ENCODE measurements at places on chromosomes 16 and 17.

GRCh38 chr17:70678889-70679288, 509.6 kb downstream of the KCNJ2 start:
- DNase-seq = no peak

DNA sequence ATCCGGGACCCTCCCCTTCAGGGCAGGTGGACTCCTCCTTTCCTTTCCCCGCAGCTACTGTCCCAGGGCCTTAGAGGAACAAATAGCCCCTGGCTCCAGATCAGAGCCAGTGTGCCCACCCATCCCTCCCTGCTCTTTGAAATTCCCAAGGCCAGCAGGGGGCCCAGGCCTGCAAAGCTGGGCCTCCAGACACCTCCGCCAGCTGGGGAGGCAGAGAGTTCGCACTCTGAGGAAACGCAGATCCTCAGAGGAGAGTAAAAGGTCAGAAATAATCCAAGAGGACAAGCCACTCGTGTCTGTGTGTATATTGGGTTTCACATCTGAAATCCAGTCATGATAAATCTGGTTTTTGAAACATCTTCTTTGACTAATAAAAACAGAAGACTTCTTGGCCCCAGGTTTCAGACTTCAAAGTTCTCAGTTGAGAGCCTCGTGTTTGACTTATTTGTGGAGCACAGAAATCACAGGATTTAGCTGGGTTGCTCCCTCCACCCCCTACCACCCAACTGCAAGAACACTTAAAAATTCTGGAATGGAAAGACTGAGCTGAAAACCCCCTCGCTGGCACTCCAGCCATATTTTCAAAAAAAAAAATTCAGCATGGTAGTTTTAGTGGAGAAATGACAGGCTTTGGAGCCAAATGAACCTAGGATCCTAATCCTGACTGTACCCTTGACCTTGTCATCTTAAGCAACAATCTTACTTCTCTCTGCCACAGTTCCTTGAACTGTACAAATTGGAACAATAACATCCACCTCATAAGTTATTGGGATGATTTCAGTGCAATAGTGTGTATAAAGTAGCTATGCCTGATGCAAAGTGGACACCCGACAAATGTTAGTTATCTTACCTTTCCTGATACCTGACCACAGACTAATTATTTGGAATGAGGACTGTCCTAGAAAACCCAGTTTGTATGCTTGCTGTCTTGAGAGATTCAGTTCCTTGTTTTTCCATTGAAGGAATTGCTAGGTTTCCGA, 44.5 kb upstream of the TBX2 start:
- DNase-seq = no peak

- DNase-seq = no peak
These were observed 44.3 kb upstream of the CPNE2 start for GRCh38 chr16:57048095-57048494.

GRCh38 chr16:58792188-58792587, 58.1 kb upstream of the GOT2 start:
- DNase-seq = no peak

- no peak for DNase-seq
These were observed at the start of gene CDH3 for GRCh38 chr16:68644715-68645493. Gene CDH3, plus strand, starts transcription at chr16:68645310. Its CDS starts 70 bp downstream, at chr16:68645380.

GRCh38 chr17:76122431-76123190, 18.4 kb downstream of the FOXJ1 start:
- DNase-seq = no peak

DNA sequence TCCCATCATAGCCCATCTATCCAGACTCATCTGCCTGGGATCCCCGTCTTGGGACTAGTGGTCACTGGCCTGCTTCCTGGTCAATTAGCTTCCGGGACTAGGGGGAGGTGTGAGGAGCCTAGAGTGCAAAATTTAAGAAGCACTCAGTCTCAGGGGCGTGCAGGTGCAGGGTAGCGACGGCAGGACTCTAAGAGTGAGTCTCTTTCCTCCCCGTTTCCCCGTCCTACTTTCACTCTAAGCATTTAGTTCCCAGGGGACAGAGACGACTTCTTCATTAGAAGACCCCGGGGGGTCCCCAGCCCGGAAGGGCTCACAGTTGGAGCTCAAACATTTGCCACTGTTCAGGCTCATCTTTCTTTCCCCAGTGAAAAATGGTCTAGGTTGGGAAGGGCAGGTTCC, 677 bp upstream of the ZNHIT3 start:
- DNase-seq = no peak

GRCh38 chr16:23518435-23518891, 8.2 kb upstream of the GGA2 start:
- no peak for DNase-seq

DNA sequence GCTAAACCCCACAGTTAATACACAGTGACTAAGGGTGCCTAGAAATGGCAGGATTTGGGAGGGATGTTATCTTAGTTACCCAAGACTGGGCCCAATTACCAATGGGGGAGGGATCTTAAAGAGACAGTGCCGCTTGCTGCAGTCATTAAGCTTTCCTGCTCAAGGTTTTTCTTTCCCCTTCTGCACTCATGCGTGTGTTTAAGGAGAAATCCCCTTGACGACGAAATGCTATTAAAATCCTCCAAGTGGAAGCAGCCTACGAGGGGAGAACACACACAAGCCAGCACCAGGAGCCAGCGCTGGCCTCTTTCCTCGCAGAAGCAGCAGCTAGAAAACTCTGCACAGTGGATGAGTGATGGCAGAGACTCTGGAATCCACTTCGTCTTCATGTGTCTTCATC, 22.0 kb downstream of the SALL1 start:
- DNase-seq = no peak

DNA sequence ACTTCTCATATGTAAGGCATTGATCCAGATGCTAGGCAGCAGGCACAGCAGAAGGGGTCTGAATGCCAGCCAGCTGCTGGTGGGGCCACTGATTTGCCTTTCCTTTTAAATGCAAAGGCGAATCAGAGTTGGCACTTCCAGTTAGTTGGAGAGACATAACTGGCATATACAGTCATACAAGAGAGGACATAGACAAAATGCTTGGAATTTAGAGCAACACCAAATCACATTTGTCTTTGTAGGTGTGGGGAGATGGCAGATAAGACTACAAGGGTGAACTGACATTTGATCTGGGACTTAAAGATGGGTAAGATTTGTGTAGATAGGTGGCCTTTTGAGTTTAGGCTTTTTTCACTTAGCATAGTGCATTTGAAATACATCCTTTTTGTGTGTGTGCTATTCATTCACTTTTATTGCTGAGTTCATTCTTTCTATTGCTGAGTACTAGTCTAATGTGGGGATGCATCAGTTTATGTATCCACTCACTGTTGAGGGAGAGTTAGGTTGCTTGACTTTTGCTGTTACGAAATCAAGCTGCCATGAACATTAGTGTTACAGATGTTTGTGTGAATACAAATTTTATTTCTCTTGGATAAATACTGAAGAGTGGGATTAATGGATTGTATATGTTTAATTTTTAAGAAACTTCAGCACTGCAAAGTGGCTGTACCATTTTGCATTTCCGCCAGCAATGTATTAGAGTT, 74.1 kb downstream of the SPECC1 start:
- no peak for DNase-seq

- DNase-seq = no peak
These were observed 1.0 kb downstream of the FOXJ1 start for GRCh38 chr17:76139801-76140660.

DNA sequence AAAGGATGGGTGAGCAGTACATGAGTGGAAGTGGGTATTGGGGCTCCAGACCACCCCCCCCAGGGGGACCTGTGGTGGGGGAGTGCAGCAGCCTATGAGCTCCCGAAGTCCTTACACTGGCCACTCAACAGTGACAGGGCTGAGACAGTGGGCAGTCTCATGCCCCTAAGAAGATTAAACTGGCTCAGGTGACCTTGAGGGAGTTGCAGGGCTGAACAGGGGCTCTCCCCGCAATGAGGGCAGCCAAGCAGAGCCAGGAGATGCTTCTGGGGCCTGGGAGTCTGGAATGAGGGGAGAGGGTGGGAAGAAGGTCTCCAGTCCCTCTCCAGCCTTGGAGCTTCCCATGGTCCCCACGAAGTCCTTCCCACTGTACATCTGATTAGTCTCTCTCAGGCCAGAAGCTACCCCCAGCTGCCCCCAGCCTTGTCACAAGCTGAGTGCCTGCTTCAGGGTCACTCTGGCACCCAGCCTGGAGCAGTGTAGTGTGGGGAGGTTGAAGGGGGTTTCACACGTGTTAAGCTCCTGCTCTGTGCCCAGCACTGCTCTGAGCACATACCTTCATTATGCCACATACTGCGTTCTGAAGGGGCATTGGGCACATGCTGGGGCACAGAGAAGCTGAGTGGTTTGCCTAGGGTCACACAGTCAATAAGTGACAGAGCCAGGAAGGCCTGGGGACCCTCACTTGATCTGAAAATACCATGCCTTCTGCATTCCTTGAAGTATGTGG, 1.0 kb upstream of the CDH16 start:
- no peak for DNase-seq

- DNase-seq = no peak
These were observed 217.1 kb downstream of the KATNIP start for GRCh38 chr16:27767081-27767480.

- DNase-seq = no peak
These were observed 28.6 kb downstream of the SMARCE1 start for GRCh38 chr17:40618754-40619625.

GRCh38 chr17:39799395-39799794, 61.7 kb downstream of the GRB7 start:
- DNase-seq = no peak
